Right lobe of liver (tissue), 6 donors: ENCODE measurements at places on chromosomes 6 and 20. TPM values are rescaled to one million over a fixed set of nuclear protein-coding genes. Genes with fewer than 3 reads are reported as not detected.

GRCh38 chr20:60868316-60868891 lies 383.7 kb upstream of the CDH4 start:
- DNase-seq, result no peak

DNA sequence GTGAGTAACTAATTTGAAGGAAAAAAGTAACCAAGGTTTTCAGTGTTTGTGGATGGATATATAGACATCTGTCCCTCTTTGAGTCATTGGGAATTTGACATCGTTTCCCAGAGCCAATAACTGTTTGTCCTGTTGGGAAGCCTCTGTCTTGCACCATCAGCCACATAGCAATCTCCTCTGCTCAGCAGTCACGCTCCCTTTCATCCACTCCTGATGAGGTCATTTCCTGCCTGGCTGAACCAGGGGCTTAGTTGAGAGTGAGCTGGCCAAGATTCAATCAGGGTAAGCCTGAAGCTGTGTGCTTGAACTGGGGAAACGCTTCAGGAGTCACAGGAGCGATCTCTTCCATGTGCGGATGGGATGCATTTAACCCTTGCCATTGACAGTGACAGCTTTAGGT lies 121.5 kb upstream of the FOXQ1 start:
- DNase-seq, result no peak

DNA sequence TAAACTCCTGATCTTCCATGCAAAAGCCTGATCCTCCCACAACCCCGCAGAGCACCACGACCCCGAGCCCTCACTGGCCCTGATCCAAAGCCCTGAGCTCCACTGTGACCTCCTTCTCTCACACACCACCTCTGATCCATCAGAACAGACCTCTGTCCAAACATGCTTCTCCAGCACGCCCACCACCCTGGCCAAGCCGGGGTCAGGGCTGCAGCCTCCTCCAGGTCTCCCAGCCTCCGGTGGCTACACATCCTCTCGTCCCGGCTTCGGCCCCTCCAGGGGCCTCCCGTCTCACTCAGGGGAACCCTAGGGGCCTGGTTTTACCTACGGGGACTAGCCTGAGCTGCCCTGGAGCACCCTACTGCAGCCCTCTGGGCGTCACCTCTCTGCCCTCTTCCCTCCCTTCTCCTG lies 49.1 kb downstream of the FOXF2 start:
- no peak for DNase-seq

GRCh38 chr6:32192608-32193039 lies at the start of gene GPSM3:
TSS of gene GPSM3 (minus strand) at chr6:32192643. CDS start at chr6:32192513, 130 bp downstream.
- peak; percentile 75 for DNase-seq

DNA sequence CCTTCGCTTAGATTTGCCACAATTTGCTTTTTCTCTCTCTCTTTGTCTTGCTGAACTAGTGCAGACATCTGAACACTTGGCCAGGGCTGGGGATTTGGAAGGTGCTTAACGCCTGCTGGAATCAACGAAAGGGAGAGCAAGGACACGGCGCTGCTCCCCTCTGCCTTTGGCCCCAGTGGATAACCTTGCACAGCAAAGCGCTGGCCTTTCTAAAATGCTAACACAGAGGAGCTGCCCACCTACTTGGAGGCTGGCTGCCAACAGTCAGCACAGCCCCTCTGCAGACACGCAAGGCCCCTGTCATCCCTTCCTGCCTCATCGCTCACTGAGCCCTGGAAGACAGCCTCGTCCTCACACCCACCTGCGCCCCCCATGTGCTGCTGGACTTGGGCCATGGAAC lies 37.5 kb downstream of the C20orf203 start:
- no peak for DNase-seq

- DNase-seq, result no peak
These were observed 13.7 kb downstream of the SOD2 start for GRCh38 chr6:159679091-159680077.

GRCh38 chr20:10716855-10717254 lies 43.1 kb upstream of the JAG1 start:
- no peak for DNase-seq

GRCh38 chr6:108686896-108687295 lies 126.2 kb downstream of the FOXO3 start:
- DNase-seq, result no peak

- no peak for DNase-seq
These were observed 113.6 kb upstream of the MAN1A1 start for GRCh38 chr6:119463081-119463626.

GRCh38 chr6:134676307-134677281 lies 273.3 kb downstream of the ALDH8A1 start:
- no peak for DNase-seq

DNA sequence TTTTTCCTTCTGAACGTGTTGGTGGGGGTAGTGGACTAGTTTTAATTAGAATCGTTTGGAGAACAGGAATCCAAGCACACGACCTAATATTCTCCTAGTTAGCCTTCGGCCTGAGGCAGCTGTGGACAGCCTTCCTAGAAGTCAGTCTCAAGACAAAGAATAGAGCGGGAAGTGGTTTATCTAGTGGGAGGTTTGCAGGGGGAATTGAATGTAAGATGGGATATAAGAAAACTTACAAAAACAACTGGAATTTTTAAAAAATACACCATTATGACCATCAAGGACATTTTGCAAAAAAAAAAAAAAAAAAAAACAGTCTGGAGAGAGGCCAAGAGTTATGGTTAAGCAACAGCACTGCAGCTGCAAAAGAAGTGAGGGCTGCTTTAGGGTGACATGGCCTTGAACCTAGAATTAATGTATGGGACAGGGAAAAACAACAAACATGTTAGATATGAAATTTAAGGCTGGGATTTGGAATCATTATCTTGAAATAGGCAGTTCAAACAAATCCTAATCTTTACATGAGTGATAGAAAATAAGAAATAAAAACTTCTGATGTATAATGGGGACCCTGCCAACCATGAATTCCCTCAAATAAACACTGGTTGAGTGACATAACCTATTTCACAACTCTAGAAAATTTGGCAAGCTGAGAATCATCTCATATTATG lies 40.2 kb downstream of the PLAGL1 start:
- DNase-seq, result no peak

DNA sequence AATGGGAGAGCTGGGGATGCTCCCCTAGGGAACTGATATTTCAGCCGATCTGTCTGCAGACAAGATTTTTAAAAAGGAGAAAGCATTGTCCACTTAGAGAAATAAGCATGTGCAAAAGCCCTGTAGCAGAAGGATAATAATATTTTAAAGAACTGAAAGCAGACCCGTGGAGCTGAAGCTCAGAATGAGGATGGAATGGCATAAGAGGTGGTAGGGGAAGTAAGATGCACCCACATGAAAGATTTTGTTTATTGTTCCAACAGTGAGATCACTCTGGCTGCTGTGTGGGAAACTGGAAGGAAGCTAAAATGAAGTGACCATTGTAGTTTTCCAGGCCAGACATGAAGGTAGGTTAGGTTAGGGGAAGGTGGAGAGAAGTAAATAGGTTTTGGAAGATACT lies 266.4 kb upstream of the PRDM1 start:
- DNase-seq, result no peak

- DNase-seq, result no peak
These were observed 101.3 kb downstream of the RTN4IP1 start for GRCh38 chr6:106527979-106528378.

DNA sequence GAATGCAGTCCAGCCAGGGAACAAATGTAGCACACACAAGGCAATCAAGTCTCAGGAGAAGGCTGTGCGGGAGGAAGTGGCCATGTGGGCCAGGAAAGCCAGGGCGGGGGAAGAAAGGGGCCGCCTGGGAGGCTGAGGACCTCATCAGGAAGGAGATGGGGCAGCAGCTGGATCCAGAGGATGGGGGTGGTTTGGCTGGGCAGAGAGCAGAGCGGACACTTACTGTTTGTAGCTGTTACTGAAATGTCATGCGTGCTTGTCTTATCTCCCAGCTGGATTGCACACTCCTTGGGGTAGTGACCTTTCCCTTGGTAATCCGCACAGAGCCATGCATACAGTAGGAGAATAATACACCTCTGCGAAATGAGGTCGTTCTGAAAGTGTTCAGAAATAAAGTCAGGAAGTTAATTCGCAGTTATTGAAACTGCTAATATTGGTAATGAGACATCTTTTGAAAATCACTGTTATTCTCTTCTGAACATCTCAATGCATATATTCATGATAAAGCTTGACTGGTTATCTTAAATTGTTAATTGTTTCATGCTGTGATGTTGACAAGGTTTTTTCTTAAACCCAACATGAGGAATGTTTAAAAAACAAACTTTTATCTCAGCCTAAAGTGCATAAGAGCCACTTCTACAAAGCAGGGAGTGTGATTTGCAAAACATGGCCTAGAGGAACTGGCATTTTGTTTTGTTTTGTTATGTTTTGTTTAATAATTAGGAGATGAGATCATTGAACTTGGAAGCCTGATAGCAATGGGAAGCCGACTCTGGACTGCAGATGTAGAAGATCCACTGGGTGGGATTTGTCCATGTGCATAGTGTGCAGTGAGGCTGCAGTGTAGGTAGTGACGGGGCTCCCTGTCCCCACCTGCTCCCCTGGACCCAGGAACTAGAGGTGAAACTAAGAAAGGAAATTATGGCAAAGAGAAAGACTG lies 18.0 kb upstream of the MAP3K4 start:
- no peak for DNase-seq

GRCh38 chr6:125197795-125198269 lies 44.3 kb downstream of the TPD52L1 start:
- DNase-seq, result peak; percentile 43

- DNase-seq, result no peak
These were observed 26.2 kb downstream of the RNF144B start for GRCh38 chr6:18413381-18413780.

GRCh38 chr6:109296452-109296851 lies 85.8 kb downstream of the CD164 start:
- no peak for DNase-seq

GRCh38 chr20:41783423-41784208 lies 165.4 kb upstream of the CHD6 start:
- DNase-seq, result no peak

- no peak for DNase-seq
These were observed 79.7 kb downstream of the FGD2 start for GRCh38 chr6:37085198-37085597.

DNA sequence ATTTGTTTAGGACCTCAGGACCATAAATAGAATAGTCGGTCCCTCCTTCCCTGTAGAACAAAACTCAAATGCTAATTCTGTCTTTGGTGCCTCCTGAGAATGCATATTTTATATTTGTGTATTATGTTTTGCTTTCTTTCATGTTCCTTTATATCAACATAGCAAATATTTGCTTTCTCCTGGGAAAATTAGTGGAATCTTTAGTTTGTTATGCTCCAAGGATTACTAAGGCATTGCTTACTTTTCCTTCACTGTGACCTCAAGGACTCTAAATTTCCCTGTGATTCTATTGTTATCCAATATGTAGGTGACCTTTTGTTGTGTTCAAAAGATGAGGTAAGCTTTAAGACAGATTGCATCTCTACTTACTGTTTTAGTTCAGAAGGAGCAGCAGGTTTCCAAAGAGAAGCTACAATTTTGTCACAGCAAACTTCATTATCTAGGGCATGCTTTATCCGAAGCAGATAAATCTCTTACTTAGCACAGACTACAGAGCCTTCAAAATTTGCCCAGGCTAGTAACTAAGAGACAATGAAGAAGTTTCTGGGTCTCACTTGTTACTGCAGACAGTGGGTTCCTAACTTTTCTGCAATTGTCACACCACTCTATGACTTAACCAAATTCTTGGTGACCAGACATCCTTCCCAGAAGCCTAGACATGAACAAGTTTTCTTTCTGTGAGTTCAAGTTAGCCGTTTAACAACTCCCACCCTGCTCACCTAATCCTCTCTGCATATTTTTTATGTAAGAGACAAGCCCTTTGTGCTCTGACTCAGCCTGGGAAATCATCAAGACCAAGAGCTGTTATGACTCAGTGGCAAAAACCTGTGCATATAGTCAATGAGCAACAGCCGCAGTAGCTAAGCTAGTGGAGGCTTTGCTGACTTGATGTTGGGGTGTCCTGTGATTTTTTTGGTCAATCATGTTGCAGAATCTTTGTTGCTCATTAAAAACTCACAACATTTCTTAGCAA lies 378.8 kb downstream of the QKI start:
- no peak for DNase-seq

GRCh38 chr6:142174703-142175102 lies 27.6 kb downstream of the VTA1 start:
- no peak for DNase-seq

- DNase-seq, result no peak
These were observed 39.7 kb upstream of the COL10A1 start for GRCh38 chr6:116165596-116165995.

DNA sequence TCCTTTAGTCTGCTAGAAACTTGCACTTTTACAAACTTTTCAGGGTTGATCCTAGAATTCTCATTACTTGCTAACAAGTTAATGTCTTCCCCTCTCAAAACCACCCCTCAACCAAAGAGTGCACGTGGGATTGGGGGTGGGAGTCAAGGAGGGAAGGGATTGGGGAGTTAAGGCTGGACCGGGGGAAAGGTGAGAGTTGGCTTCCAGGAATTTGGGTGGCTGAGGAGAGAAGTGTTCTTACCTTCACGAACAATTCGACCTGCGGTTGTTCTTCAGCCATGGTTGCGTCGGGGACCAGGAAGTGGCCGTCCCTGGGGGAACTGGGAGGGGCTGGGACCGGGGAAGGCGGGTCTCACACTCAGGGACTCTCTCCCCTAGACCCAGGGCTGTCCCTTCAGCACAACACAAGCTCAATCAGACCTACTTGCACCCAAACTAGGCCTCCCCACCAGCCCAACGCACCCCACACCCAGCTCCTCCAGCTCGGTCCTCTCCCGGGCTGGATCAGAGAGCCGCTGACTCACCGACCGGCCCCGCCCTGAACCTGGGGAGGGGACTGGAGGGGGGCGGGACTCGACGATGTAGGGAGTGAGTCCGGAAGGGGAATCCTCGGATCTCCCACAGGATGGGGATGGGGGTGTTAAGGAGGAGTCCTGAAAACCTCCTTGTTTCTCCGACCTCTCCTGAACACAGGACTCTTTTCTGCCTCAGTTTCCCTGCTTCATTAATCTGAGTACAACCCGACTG lies at the start of gene CLIC1:
CLIC1 (minus strand) TSS at position 510 of the 747 bp plus-strand sequence; CDS start at position 280, 230 bp downstream.
- peak; percentile 85 for DNase-seq

GRCh38 chr6:16184129-16184528 lies 54.3 kb upstream of the GMPR start:
- peak; percentile 42 for DNase-seq

DNA sequence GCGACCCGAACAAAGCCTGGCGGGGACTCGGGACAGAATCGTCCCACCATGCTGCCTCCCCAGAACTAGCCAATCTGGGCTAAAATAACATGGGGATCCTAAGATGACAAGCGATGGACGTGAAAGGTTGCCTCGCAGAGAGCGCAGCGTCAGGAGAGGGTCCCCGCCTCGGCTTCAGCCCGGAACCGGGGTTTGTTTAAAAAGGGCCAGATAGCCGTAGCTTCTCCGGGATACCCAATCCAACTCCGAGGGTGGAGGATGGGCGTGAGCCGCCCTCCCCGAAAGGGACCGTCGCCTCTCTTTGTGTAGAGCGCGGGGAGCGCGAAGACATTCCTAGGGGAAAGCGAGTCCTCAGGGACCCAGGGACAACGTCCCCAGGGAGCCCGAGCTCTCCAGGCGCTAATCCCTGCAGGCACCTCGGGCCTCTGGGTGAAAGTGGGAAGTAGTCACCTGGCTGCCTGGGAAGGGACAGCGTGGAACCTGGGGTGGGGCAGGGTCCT lies 643 bp downstream of the CD24 start:
- peak; percentile 50 for DNase-seq

The RTN4IP1 gene
- total RNA-seq, result 6.1 TPM

The PAK5 gene
- 0.05 TPM for total RNA-seq

The PGC gene
- not detected for total RNA-seq

The STX11 gene
- total RNA-seq, result 0.86 TPM

The PRDM1 gene
- 2.8 TPM for total RNA-seq

The PPP1R16B gene
- total RNA-seq, result 2.7 TPM

The TRERF1 gene
- total RNA-seq, result 0.37 TPM

The TMEM217 gene
- total RNA-seq, result 0.15 TPM

The NCR2 gene
- total RNA-seq, result not detected

The TOX2 gene
- 2.3 TPM for total RNA-seq

The MLN gene
- total RNA-seq, result not detected

The ENPP4 gene
- total RNA-seq, result 6.1 TPM

The SEMG1 gene
- total RNA-seq, result not detected

The CEP250 gene
- total RNA-seq, result 8.2 TPM
